Stimulated activated CD8-positive, alpha-beta memory T cell treated with anti-CD3 and anti-CD28 coated beads, Interleukin-4, amount 100 ng/mL, for 1 hour (primary cell): ENCODE measurements at places on chromosomes 7 and 10.

DNA sequence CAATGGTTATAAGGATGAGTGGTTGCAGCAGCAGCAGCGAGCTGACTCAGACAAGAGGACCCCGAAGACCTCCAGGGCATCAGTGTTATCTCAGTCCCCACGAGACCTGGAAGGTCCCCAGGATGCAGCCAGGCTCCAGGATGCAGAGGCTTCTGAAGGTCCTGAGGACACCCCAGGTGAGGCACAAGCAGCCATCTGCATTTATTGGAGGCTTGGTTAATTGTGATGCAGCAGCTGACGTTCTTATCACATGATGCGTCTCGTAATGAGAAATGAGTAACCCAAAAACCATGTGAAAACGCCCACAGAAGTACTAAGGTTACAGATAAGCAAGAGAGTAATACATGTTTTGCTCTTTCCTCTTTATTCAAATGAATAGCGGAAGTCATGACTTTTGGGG lies 17.4 kb downstream of the C7orf57 start:
- no peak for DNase-seq

DNA sequence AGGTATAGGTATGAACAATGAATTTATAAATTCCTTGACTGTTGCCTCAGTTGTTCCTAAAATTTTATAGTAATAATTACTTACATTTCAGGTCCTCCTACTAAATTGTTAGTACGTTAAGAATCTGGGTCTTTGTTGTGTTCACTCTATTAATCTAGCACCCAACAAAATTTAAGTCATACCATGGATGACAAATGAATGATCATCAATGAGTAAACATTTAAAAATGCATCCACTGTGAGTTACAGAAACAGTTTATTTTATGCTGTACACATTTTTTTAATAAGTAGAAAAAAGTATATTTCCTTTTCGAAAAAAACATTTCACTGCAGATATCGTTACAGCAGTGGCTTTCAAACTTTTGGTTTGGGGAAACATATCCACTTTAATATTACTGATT lies 265.2 kb downstream of the PCLO start:
- no peak for DNase-seq

GRCh38 chr10:111934931-111935330 lies 248.6 kb downstream of the GPAM start:
- DNase-seq, result no peak

DNA sequence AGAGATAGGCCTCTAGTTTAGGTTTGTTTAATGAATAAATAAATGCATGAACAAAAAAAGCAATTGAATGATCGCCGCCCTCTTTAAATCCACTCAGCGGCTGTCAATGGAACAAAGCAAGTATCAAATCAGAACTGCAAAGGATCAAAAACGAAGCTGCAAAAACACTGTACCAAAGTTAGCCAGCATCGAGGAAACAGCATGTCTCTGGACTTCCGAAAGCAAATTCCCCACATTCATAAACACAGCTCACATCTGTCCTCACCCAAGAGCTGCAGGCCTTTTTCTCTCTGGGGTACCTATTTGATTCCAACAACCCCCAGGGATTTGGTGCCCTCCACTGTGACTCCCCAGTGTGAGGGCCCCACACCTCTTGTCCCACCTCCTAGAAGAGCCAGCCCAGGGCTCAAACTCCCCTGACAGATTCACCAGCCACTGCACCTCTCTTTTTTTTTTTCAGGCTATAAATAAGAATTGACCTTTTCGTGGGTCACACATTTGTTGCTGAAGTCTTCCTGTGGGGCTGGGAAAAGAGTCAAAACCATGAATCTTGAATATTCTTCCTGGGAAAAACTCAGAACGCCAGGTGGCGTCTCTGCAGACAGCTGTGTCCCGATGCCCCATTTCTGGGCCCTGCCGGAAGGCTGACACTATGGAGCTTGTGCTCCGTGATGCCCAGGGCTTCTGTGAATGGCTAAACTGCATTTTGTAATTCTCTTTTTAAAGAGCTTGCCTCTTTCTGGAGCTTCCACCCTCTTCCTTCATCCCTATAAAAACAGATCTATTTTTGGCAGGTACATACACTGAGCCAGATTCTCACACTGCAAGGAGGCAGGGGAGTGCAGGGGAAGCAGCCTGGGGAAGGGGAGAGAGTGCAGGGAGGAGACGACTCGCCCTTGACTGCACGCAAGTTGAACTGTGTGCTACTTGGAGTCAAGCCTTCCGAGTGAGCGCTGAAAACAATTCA lies 51.7 kb downstream of the HSPA12A start:
- DNase-seq, result no peak

GRCh38 chr7:100827330-100828226 lies at the start of gene EPHB4:
TSS of gene EPHB4 (minus strand) at chr7:100827523. CDS start at chr7:100827030, 493 bp downstream.
- no peak for DNase-seq

DNA sequence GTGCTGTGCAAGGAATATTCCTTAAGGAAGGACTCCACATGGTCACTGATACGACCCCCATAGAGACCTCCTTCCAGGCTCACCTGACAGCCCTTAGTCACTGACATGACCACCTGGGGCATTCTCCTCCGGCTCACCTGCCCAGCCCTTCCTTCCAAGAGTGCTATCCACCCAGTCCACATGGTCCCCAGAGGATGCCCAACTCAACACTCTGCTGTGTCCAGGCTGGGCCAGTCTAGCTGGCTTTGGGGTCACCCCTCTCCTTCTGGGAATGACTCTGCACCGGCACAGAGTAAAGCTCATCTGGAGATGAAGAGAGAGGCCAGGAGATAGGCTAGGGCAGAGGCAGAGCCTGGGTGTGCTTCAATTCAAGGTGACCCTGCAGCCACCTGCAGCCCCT lies 300.8 kb downstream of the TNS3 start:
- no peak for DNase-seq

DNA sequence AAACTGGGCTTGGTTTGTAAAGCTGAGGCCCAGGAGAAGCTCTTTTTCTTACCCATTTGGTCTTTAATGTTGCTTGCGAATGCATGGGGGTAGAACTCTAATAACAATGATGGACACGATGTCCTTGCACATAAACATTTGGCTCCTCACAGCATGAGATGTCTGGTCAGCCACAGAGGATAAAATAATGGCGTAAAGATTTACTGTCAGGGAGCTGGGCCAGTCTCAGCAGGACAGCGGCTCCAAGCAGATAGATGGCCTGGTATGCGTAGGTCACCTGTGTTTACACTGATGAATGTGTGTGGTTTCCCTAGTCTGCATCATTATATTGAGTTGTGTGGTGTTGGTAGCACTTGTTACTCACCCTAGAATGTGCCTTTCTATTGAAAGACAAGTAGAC lies 537.4 kb downstream of the CNTNAP2 start:
- DNase-seq, result no peak

- no peak for DNase-seq
These were observed 43.5 kb upstream of the UCN3 start for GRCh38 chr10:5321273-5321672.

DNA sequence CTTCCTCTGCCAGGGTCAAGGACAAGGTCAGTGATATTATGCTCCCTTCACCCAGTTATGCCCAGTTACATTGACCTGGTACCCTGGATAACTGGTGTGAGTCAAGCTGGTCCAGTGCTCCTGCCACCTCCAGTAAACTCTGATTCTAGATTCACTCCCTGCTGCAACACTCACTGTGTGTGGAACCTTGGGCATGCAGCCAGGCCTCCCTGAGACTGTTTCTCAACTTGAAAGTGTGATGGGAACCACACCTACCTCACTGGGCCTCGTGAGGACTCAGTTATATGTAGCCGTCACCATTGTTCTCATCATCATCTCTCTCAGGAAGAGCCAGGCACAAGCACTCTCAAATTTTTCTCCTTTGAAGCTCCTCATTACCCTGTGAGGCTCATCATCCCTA lies 935 bp upstream of the ZNF736 start:
- DNase-seq, result no peak

- no peak for DNase-seq
These were observed 104.2 kb upstream of the TMEM72 start for GRCh38 chr10:44806950-44807349.

GRCh38 chr10:7773845-7774801 lies 13.7 kb downstream of the KIN start:
- no peak for DNase-seq

DNA sequence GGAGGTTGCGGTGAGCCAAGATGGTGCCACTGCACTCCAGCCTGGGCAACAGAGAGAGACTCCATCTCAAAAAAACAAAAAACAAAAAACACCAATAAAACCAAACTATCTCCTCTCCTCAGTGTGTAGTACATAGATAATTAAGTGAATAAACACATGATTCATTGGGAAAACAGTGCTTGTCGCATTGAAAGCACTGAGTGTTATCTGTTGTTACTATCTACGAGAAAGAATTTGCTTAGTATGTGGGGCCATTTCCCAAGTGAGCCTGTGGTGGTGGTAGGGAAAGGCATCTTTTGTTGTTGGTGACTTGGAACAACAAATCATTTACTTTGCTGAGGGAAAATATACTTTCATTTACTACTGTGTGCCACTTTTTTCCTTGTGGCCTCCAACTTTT lies 42.6 kb downstream of the RSBN1L start:
- DNase-seq, result no peak

DNA sequence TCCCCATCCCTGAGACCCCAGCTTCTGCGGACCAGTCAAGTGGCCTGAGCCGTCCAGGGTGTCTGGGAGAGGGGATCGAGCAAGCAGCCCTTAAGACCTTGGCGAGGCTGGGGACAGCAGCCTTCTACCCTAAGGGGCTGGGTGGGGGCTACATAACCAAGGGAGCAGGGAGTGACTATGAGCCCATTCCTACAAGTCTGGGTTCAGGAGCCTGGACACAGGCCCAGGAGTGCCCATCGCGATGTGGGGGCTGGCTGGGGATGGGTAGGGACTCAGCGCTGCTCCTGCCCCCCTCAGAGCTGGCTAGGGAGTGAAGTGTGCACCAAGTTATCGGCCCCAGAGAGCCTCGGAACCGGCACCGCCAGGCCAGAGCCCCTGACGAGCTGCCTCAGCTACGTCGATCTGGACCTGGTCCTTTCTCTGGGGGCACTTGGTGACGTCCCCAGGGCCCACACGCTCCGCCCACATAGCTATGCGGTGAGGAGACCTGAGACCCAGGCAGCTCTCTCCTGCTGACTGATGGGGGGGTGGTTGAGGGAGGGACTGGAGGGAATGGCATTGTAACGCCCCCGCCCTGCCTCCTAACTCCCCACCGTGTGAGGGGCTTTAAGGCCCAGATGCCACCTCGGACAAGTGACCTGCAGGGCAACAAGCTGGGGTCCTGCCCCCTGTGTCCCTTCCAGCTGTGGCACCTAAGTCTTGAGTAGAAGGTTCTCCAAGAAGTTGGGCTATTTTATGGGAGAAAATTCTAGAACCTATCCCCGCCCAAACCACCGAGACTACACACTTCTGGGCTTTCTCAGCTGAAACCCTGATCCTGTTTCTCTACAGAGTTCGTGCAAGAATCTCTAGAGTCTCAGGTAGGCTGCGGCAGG lies 2.5 kb downstream of the SAP25 start:
- DNase-seq, result no peak

DNA sequence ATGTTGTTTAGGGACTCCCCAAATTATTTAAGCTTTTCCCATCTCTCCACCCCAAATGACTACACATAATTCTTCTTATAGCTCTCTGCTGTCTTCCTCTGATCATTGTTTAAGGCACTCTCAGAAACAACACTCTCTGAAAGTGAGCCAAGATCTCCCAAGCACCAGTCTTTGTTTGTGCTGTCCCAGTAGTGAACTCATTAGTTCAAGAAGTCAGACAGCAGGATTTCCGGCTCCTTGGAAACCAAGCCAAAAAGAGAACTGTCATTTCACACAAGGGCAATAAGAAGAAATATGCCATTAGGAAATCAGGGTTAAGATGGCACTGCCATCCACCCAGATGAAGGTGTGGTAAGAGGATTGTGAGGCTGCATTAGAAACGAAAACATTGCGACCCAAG lies 83.1 kb downstream of the FZD1 start:
- DNase-seq, result no peak

GRCh38 chr7:37118004-37118403 lies 330.7 kb downstream of the ELMO1 start:
- no peak for DNase-seq

DNA sequence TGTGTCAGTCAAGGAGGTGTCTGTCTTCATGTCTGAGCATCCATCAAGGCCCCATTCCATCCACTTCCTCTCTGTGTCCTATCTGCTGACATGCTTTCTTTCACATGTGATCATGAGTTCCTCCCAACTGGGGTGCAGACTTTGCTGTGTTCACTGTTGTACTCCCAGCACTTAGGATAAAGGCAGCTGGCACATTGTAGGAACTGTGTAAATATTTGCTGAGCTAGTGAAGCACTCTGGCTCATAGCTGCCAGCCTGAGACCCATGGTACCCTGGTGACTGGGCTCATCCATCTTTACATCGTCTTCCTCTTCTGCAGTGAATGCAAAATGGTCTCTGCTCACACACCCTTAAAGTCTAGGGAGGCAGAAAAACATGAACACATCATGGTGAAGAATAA lies 242.2 kb upstream of the IGFBP3 start:
- no peak for DNase-seq

GRCh38 chr7:90982228-90982627 lies 282.0 kb upstream of the FZD1 start:
- no peak for DNase-seq
